NCI-H526 (cell line): ENCODE measurements at places on chromosomes 5 and 9.
A peak's percentile ranks its signal among the peaks of the same experiment; 100 is the strongest.

DNA sequence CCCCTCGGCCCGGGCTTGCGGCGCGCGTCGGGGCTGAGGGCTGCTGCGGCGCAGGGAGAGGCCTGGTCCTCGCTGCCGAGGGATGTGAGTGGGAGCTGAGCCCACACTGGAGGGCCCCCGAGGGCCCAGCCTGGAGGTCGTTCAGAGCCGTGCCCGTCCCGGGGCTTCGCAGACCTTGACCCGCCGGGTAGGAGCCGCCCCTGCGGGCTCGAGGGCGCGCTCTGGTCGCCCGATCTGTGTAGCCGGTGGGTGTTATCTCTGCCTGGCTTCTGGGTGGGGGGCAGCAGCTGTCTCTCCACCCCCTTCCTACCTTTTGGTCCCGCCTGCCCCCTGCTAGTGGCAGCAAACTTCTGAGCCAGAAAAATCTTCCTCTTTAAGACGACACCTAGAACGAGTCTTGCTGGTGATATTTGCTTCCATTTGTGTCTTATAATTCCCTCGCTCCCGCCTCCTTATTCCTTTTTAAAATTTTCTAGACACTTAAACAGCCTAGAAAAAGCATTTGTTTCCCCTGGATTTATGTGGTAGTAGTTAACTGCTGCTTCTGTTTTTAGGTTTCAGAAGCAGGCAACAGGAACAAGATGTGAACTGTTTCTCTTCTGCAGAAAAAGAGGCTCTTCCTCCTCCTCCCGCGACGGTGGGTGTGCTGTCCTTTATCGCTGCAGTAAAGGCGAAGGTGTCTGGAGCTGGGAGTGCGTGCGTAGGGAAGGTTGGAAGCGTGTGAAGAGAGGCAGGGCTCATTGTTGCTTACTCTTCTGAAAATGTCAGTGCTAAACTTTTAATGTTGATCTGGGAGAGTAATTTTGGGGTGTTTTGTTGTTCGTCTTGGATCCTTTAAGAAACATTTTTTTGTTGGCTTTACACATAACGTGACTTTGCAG lies 554 bp downstream of the JAK2 start:
- peak; percentile 24 for DNase-seq

DNA sequence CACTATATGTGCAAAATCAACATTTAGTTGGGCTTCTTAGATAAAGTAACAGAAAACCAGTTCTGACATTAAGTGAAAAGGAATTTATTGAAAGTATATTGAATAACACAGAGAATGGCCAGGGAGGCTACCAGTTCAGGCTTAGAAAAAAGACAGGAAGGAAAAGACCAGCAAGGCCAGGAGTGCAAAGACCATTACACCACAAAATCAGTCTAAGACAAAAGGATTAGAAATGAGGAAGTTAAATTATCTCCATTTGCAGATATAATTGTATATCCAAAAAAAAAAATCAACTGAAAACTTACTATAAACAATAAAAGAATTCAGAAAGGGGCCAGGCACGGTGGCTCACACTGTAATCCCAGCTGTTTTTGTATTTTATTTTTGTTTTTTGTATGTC lies 4.8 kb upstream of the TEX10 start:
- no peak for DNase-seq

GRCh38 chr5:143318833-143319232 lies 84.7 kb downstream of the NR3C1 start:
- no peak for DNase-seq

GRCh38 chr5:35012796-35013195 lies 35.0 kb downstream of the AGXT2 start:
- DNase-seq = no peak

GRCh38 chr5:122715095-122715494 lies 59.8 kb upstream of the SNX2 start:
- DNase-seq = no peak

- DNase-seq = no peak
Measured at GRCh38 chr5:23014825-23015224, 161.7 kb upstream of the CDH12 start.

DNA sequence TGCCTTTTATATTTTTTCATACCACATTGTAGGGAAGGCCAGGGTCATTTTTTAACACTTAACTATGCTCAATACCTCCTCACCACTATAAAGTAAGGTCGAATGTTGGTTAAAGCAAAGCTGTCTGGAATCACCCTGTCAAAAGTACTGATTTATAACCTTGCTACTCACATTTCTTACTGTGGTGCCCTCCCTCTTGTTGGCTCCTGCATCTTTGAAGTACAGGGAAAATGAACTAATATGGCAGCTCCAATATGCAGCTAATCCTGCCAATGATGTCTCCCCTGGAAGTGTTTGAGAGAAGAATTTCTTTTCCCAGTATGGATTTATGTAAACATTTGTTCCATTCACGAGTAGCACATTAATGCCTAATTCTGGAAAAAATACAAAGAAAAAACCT lies 108.4 kb upstream of the RPS23 start:
- no peak for DNase-seq

DNA sequence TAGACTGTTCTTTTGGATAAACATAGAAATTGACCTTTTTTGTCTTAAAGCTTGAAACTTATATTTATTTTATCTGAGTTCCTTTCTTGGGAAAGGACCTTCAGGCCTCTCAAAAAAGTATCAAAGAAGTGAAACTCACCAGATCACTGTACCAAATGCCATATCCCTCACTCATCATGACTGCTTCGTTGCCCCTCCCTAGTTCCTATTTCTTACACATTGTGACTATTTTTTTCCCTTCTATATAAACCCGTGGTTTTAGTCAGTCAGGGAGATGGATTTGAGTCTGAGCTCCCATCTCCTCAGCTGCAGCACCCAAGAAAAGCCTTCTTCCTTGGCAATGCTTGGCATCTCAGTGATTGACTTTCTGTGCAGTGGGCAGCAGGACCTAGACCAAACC lies 129.4 kb downstream of the LPAR1 start:
- DNase-seq = no peak

GRCh38 chr5:74370168-74370567 lies 270.4 kb downstream of the ENC1 start:
- no peak for DNase-seq

- DNase-seq = no peak
Measured at GRCh38 chr9:135211524-135211890, 124.0 kb downstream of the OLFM1 start.

DNA sequence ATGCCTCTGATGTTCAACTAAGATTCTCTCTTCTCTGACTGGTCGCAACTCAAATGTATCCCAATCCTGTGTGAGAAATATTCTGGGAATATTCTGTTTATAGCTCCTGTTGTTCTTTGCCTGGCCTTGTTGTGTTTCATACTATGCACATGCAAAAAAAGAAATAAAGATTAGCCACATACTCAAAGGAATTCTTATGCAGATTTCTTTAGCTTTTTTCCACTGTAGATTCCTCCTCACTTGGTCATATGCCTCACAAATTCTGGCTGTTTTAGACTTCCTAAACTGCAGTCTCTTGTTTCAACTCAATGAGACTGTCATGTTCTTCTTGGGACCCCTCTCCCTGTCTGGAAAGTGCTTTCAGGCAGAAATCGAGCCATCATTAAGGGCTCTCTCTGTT lies 217.5 kb upstream of the SH3GL2 start:
- DNase-seq = no peak

DNA sequence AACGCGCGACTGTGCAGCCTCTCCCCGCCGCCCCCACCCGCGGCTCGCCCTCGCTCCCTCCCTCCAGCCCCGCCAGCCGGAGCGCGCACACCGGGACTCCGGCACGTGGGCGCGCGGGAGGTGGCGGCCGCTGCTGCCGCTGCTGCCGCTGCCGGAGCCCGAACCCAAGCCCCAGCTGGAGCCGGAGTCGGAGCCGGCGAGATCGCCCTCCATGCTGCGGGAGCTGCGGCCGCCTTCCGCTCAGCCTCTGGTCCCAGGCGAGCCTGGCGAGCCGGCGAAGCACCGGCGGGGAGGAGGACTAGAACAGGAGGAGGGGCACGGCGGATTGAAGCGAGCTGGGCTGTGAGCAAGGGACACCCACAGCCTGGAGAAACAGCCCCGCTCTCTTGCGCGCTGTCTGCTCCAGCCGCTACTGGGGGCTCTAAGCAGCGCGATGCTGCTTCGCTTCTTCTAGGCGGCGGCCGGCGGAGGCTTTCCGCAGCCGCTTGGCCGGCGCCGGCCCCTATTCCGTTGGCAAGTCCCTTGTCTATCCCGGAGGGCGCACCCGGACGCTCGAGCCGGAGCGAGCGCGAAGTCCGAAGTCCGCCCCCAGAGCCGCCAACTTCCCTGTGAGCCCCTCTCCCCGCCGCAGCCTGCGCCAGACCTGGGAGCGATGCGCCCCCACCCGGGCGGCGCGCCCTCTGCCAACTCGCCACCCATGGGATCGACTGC lies 598.7 kb upstream of the SGCD start:
- DNase-seq = no peak

GRCh38 chr5:416636-416960 lies 26.4 kb upstream of the EXOC3 start:
- DNase-seq = no peak

GRCh38 chr5:143738417-143739401 lies 73.3 kb upstream of the HMHB1 start:
- no peak for DNase-seq

DNA sequence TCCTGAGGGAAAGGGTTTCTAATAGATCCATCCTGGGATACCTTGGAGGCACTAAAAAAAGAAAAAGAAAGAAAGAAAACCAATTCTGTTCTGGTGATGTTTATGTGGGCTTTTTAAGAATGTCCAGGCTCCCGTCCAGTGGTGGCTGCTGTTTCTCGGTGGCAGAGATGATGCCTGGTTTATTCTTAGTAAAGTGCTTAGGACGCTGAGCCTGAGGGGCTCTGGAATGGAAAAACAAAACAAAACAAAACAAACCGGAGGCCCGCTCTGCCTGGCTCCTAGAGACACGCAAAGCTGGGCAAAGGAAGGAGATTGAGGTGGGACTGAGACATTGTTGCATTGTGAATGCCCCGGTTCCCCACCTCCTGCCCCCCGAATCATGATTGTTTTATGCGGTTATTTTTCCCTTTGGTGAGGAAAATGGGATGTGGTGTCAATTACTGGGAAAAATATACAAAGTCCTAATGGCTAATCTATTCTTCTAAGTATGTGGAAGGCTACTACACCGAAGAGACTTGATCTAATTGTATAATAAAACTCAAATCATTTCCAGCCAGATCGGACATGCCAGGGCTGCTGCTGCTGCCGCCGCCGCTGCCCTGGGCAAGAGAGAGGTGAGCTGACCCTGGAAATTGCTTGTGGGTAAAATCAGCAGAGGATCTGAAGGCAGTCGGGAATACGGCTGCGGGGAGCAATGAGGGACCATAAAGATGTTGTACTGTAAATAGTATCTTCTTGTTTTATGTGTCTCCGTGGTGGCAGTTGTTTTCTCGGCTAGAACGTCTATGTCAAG lies 644.9 kb downstream of the CCDC171 start:
- no peak for DNase-seq

GRCh38 chr5:178206166-178207101 lies 2.1 kb downstream of the HNRNPAB start:
- DNase-seq = no peak

DNA sequence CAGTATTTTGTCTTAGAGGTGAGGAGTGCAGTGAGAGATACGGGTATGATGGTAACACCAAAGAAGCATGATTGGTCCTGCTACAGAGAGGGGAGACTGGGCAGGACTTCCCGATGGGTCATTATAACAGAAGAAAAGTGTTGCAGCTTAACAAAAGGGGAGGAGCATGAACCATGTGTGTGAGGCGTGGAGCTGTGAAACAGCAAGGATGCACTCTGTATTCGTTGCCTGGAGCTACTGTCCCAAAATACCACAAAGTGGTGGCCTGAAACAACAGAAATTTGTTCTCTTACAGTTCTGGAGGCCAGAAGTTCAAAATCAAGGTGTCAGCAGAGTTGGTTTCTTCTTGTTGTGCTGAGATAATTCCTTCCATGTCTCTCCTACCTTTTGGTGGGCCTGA lies 59.4 kb upstream of the GRHPR start:
- no peak for DNase-seq

- no peak for DNase-seq
Measured at GRCh38 chr9:74901001-74901400, 13.3 kb upstream of the TRPM6 start.

- DNase-seq = peak; percentile 14
Measured at GRCh38 chr9:80410106-80410505, 838.3 kb downstream of the TLE4 start.

- DNase-seq = no peak
Measured at GRCh38 chr5:25387953-25388352, 743.2 kb upstream of the CDH10 start.

DNA sequence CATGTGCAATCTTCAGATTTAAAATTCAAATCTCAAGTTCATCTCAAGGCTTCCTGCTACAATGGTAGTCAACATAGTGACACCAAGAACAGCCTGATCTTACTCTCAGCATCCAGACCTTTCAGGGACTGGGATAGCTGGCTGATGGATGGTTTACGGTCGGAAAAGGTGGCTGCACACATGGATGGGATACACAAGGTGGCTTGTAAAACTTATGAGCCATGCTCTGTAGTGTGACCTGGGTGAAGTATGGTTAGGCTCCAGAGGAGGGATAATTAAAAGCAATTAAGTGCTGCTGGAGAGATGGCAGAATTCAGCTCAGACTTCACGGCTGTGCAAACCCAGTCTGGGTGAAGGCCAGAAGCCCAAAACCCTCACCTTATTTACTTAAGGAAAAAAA lies 379.5 kb downstream of the NFIB start:
- DNase-seq = no peak

GRCh38 chr9:93248386-93249040 lies 64.6 kb downstream of the WNK2 start:
- DNase-seq = no peak

GRCh38 chr5:101296477-101296876 lies 393.4 kb upstream of the ST8SIA4 start:
- no peak for DNase-seq

DNA sequence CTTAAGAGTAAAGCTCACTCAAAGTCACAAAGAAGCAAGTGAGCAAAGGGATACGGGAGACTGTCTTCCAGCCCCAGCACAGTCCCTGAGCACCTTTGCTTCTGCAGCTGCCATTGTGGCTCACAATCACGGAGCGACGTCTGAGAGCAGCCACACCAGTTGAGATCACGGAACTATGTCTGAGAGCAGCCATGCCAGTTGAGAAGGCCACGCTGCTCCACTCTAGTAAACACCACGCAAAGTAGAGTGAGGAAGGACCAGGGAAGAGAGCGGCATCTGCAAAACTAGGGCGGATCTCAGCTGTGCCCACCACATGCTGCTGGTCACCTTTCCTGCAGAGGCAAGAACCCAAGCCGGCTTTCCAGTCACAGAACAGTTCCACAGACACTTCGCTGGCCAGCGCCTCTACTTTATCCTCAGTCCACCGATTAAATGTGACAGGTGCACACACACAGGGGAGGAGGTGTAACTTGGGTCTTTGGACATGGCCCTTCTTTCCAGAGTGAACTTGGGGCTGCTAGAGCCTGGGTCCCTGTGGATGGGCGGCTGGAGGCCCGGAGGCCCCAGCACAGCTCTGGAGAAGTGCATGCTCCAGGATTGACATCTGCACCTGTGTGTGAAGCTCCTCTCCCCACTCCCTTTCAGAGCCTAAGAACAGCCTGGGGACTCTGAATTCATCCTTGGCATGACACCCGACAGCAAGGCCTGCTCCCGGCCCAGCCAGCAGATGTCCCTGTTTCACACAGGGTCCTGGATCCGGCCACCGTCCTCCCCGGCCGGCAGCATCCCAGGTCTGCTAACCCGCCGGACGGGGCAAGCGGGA lies 324.9 kb upstream of the IRX4 start:
- DNase-seq = peak; percentile 69
